ENCODE measurements at places on chromosomes 3 and 15. TPM values are rescaled to one million over a fixed set of nuclear protein-coding genes. Genes with fewer than 3 reads are reported as not detected.

DNA sequence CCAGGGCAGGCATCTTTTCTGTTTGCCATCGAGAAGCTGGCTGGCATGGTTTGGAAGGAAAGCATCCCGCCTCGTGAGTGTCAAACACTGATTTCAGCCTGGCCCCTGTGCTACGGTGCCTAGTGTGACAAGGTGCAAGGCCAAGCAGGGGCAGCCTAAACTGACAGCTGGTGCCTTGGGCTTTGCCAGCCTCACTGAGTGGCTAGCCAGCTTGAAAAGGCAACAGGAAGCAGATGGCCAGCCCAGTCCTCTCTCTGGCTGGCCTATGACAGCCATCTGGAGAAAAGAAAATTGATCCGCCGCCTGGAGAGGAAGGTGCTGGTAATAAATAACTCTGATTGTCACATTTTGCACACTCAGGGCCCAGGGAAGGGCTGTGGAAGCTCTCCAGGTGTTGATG, 52.2 kb downstream of the C3orf85 start:
- no peak for DNase-seq

- DNase-seq, result no peak
Measured at GRCh38 chr3:197501496-197501878, 54.3 kb downstream of the BDH1 start.

DNA sequence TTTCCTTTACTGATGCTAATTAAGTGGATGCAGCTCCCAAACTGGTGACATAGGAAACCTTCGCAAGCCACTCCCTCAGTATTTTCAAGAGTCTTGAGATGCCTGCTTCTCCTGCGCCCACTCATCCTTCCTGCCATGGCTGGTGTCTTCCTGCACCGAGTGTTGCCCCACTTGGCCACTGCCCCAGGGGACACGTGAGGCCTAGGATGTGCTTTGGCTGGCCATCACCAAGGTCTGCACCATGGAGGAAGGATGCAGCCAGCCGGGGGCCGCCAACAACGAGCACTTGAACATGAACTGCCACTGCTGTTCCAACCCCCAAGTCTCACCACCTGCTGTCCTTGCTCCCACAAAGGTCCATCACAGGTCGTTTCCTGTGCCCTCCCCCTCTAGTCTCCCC, 34.1 kb downstream of the EPHB3 start:
- no peak for DNase-seq

- no peak for DNase-seq
Measured at GRCh38 chr3:113654310-113654709, 42.1 kb downstream of the USF3 start.

- DNase-seq, result no peak
Measured at GRCh38 chr3:24086206-24086605, 141.1 kb downstream of the NR1D2 start.

- no peak for DNase-seq
Measured at GRCh38 chr15:77312523-77312922, 107.4 kb downstream of the PEAK1 start.

DNA sequence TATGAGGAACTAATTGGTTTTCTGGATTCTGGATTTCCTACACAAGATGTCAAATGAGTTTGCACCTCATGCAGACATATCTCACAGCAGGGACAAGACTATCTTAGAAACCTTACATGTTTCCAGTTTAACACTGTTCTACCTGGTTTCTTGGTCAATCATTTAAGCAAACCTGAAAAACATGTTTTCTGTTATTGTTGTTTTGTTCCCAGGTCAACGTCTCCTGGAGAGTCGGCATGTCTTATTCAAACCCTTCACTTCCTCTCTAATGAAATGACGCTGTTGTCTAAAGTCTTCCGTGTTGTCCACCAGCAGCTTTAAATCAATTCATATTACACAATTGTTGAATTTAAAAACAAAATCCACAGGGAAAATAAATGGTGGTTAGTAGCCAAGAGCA, 150.9 kb downstream of the CNTN3 start:
- DNase-seq, result no peak

- DNase-seq, result no peak
Measured at GRCh38 chr3:100227511-100227921, 33.3 kb upstream of the TBC1D23 start.

DNA sequence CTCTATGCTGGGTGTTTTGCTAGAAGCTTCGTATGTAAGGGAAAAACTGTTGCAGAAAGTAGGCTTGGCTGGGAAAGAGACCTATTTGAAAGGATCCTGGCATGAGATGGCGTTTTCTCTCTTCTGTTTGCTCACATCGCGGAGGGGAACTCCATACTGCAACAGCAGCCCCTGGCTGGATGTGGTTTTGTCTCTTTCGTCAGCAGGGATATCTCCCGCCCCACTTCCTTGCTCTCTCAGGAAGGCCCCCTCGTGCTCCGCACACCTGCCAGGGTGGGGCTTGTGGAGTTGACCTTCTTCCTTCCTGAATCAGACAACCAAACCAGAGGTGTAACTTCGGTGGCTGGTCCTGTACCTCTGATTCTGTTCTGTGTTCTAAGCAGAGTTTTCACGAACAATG, 26.4 kb upstream of the MYZAP start:
- no peak for DNase-seq

DNA sequence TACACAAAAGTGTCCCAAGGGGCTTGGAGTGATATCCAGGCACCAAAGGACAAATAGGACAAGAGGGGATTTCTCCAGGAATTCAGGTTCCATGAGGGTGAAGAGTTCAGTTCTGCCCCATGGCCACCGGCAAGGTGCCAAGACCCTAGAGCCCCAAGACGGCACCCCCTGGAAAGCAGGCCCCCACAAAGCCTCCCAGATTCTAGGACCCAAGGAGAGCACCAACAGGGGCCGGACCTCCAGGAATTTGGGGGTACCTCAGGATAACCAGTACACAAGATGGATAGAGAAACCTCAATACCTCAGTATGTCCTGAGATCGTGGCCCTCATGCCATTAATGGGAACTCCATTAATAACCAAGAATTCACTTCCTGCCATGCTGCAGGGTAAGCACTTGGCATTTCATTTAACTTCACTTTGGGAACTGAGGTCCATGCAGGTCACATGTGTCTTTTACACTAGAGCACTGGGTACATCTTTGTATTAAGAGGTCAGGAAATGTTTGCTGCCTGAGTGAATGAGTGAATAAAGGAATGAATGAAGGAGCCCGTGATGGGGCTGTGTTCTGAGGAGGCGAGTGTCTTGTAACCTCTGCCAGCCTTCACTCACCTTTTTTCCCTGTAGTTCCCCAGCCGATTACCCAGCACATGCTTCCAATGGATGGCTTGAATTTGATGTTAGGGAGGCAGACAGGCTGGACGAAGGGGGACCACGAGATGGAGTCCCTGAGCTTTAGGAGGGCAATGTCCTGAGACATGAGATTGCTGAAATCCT, 15.5 kb upstream of the PRSS50 start:
- no peak for DNase-seq

GRCh38 chr3:141851411-141851810, 25.0 kb upstream of the ATP1B3 start:
- DNase-seq, result no peak

- DNase-seq, result no peak
Measured at GRCh38 chr3:100562224-100562857, 47.1 kb upstream of the ADGRG7 start.

- no peak for DNase-seq
Measured at GRCh38 chr3:182490596-182491491, 302.5 kb upstream of the ATP11B start.

DNA sequence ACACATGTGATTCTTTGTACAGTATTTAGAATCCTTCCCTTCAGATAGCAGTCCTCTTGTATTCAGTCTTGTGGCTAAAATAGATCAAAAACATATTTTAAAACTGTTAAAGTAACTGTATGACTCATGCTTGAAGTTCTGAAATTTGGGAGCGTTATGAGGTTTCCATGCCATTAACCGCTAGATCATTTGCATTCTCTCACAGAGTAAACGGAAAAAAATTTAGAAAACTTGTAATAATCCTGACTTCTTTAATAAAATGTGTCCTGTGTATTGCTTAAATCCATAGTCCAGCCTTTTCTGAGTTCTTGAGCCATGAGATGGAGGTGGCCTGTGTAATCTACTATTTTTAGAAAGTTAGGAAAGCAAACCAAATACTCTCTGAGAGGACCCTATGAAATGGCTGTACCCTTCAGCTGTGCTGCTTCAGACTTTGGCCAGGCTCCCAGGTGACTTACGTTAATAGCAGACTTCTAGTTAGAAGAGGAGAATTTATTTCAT, 33.8 kb downstream of the MBNL1 start:
- DNase-seq, result no peak

GRCh38 chr15:85751291-85752123, 43.2 kb downstream of the KLHL25 start:
- DNase-seq, result no peak

IQCF5 gene
- not detected for total RNA-seq

CKMT1A gene
- not detected for total RNA-seq

DNAJA4 gene
- 27.2 TPM for total RNA-seq

SLC24A1 gene
- 7.3 TPM for total RNA-seq

APOD gene
- 135 TPM for total RNA-seq

CCDC12 gene
- 58.8 TPM for total RNA-seq
